GM12892 (cell line): ENCODE measurements at places on chromosomes 7 and 10.

DNA sequence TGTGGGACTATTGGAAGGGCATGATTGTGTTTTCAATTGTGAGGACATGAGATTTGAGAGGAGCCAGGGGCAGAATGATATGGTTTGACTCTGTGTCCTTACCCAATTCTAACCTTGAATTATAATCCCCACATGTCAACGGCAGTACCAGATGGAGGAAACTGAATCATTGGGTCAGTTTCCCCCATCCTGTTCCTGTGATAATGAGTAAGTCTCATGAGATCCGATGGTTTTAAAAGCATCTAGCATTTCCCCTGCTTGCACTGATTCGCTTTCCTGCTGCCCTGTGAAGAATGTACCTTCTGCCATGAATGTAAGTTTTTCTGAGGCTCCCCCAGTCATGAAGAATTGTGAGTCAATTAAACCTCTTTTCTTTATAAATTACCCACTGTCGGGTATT, 1367.1 kb downstream of the XPNPEP1 start:
- no peak for DNase-seq

GRCh38 chr7:72161534-72161933, 250.6 kb downstream of the CALN1 start:
- no peak for DNase-seq

GRCh38 chr10:5589661-5590511, 65.1 kb downstream of the CALML3 start:
- DNase-seq: no peak

DNA sequence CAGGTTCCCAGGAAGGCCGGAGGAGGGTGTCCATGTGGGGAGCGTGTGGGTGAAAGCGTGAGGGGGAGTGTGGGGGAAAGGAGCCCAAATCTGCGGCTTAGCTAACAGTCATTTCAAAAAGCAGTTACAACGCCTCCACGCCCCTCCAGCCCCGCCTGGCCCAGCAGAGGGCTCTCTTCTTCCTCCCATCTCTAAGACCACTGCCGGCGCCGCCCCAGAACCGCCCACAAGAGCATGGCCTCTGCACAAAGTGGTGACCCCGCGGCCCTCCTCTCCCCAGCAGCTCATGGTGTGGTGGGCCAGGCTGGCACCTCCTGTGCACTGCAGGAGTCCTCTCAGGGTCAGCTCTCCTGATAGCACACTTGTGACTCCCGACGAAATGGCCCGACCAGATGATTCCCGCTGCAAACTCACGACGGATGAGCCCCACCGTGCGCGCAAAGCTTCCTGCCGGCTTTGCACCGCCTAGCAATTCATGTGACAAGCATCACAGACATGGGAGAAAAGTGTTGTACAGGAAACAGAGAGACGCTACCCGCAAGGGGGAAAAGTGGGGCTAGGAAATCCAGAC, 12.4 kb upstream of the HUS1 start:
- peak; percentile 77 for DNase-seq

- DNase-seq: no peak
Measured at GRCh38 chr7:45684910-45685618, 110.9 kb downstream of the ADCY1 start.

- no peak for DNase-seq
Measured at GRCh38 chr10:23826421-23826820, 382.5 kb upstream of the KIAA1217 start.

DNA sequence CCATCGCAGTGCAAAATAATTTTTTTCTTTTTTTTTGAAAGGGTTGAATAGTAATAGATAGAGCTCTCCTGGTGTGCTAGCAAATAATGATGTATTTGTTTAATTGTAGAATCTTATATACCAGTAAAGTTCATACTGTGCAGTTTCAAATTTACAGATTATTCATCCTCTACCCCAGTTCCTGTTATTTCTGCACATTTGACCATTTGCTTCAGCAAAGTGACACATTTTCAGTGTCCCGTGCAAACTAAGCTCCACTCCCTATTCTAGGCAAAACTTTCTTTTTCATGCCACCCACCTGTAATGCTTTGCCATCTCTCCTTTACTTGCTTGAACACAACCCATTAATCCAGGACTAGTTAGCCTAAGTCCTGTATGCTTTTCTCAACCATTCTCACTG, 43.0 kb downstream of the SHOC2 start:
- DNase-seq: no peak

DNA sequence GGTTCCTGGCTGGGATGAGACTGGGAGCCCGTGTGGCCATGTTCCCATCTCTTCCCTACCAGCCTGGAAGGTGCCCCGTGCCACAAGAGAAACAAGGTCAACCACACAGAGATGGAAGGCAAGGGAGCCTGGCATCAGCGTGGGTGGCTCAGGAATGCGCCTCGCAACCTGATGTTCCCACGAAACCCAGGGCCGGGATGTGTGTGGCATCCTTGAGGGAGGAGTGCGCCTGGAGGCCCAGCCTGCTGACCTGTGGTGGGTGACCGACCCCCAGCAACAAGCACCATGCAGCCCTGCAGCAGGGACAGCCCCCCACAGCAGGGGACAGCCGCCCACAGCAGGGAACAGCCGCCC, 267.2 kb downstream of the ELFN1 start:
- no peak for DNase-seq
